ENCODE measurements at places on chromosomes 16 and 17.

- DNase-seq = no peak
Measured at GRCh38 chr16:2428051-2428783, 1.0 kb upstream of the CCNF start.

GRCh38 chr16:46774743-46775177 lies 26.6 kb upstream of the MYLK3 start:
- DNase-seq = no peak

DNA sequence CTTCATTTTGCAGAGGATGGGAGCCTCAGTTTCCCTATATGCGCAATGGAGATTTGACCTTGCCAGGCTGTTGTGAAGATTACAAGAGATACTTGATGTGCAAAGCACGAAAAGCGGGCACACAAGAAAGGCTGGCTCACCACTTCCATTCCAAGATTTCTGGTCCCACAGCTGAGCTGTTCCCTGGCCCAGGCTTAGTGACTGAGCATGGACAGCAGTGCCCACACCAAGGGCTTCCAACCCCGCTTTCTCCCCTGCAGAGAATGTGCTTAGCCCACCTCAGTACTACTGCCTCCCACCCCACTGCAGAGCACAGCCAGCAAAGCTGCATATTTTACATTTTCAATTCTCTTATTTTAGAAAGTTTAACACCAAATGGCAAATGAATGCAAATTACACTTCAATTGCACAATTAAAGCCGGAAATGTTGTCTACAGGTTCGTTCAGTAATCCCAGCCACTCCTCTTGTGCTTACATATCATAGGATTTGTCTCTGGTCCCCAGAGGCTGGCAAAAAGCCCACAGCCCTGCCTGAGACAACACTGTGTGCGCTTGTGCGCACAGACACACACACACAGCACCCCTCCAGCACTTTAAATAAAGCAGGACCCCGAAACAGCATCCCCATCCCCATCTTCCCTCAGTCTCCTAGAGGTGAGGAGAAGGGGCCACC lies 51.8 kb downstream of the VAC14 start:
- no peak for DNase-seq

DNA sequence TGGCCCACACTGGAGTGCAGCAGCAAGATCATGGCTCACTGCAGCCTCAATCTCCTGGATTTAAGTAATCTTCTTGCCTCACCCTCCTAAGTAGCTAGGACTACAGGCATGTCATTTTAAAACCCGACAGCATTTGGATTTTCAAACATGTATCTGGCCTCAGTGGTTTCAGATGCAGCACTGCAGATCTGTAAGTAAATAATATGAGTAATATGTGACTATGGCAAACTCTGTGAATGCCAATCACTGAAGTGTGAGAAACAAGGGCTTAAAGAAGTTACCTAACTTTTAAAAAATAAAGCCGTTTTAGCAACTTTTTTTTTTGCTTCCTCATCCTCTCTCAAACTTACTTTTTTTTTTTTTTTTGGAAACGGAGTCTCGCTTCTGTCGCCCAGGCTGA lies 11.9 kb downstream of the CEP20 start:
- DNase-seq = no peak

DNA sequence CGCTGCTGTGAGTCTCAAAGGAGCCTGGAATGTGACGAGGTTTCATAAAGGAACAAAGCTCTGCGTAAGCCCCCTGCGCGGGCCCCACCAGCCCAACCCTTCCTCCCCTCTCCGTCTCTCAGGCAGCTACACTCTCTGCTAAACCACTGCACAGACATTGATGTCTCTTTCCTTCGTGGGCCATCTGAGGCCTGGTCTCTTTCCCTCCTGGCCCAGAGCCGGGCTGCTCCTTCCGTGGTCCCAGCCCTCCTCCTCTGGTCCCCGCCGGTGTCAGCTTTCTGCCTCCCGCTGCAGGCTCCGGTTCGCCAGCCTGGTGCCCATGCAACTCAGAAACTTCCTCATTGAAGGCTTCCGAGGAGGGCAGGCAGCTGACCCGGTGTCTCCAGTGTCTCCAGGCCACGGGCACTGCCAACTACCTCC lies 7.4 kb downstream of the SCARF1 start:
- no peak for DNase-seq

- peak; percentile 14 for DNase-seq
Measured at GRCh38 chr16:58016840-58017446, 8.6 kb upstream of the MMP15 start.

GRCh38 chr17:81635973-81636504 lies 873 bp downstream of the NPLOC4 start:
- peak; percentile 10 for DNase-seq

- DNase-seq = no peak
Measured at GRCh38 chr16:14549789-14550153, 80.3 kb downstream of the PARN start.

DNA sequence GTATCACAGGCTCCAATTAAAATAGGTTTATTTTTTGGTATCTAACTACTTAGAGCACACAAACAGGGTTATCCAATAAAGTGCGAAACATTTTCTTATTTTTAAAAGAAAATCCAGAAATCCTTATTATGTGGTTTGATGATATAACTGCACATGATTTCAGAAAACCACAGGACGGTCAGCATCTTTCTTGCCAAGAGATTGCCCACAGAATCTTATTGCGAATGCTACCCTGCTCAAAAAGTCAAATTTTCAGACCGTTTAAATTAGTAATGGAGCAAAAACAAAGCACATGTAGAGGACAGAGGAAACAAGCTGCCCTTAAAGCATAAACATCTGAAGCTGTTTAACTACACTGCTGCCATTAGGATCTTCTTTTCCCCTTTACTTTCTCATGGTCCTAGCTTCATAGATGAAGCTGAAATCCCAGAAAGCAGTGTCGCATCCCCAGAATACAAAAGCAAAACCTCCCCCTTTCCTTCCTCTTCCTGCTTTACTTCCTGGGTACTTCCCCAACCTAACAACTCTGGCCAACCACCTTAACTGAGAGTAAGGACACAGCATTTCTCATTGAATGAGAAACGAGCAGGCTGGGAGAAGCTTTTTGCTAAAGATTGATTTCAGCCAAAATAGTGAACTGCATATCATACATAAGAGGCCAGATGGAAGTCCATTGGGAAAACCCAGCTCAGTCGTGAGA lies 43.7 kb downstream of the CMTM4 start:
- no peak for DNase-seq

- DNase-seq = peak; percentile 25
Measured at GRCh38 chr17:40092581-40092980, 7.8 kb downstream of the NR1D1 start.

DNA sequence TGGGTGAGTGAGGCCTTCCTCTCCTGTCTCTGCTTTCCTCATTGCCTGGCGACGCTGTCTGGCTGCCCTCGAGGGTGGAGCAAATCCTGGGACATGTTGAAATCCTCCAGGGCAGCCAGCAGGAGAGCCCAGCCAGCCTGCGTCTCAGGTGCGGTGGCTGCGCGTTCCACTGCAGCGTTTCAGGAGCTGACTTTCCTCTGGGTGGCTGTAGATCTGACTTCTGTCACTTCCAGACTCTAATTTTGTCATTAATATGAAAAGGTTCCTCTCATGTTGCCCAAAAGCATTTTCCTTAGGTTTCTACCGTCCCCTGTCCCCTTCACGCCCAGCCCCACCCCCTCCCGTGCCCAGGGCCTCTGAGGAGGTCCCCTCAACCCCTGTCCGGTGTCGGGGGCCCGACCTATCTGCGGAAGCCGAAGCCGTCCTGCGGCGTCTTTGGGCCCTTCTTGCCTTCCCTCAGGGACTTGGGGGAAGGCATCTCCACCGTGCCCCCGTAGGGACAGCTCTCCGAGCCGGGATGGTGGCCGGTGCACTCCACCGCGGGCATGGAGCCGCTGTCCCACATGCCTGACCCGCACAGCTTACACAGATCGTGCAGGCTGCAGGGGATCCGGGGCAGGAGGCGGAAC lies 95.1 kb downstream of the TBC1D16 start:
- DNase-seq = no peak

DNA sequence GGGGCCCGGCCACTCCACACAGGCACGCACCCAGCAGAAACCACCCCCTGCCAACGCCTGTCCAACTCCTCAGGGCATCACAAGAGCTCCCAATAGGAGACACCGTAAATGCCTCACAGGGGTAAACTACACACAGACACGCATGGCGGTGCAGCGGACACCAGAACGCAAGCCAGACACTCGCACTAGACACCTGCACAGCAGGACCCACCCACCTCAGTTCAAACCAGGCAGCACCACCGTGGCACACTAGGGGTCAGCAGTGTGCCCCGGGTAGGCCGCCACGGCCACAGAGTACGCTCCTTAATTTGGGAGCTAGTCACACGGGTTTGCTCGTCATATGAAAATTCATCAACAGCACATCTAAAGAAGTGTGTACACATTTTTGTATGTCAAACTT lies 3.4 kb downstream of the SLC38A10 start:
- peak; percentile 41 for DNase-seq

DNA sequence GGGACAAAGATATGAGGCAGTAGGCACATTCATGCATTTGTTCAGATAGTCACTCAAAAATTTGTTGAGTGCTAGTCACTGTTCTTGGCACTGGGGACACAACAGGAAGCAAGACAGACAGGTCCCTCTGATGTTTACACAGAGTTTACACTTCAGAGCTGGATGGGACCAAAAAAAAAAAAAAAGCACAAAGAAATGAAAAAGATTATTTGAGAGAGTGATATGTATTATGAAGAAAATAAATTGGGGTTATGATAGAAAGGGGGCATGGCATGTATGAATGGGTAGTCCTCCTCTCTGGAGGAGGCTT lies 3.5 kb upstream of the YPEL2 start:
- DNase-seq = no peak

DNA sequence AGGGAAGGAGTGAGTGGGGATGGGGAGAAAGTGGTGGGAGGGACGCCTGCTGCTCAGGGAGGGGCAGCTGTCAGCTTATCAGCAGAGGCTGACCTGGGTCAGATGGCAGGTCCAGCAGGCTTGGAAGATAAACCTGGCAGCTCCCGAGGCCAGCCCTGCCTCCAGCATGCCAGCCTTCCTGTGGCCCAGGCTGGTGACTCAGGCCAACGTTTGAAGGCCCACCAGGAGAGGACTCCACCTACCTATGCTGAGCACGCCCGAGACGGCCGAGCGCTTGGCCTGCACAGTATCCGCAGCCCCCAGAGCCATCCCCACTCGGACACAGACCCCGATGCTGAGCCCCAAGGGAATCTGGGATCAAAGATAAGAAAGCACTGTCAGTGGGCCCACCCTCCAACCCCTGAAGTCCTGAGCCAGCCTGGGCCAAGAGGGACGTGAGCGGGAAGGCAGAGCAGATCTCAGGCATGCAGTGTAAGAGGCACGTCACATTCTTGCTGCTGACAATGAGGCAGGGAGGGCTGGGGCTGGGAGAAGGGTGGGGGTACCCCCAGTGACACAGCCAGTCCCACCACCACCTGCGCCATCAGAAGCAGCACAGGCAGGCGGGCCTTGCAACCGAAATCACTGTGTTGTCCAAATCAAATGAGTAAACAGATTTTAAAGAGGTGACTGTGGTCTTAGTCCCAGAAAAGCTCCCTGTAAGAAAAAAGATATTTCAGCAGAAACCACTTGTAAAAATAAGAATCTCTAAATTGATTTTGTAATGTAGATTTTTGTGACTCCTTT lies 12.4 kb downstream of the SLC47A2 start:
- DNase-seq = no peak

DNA sequence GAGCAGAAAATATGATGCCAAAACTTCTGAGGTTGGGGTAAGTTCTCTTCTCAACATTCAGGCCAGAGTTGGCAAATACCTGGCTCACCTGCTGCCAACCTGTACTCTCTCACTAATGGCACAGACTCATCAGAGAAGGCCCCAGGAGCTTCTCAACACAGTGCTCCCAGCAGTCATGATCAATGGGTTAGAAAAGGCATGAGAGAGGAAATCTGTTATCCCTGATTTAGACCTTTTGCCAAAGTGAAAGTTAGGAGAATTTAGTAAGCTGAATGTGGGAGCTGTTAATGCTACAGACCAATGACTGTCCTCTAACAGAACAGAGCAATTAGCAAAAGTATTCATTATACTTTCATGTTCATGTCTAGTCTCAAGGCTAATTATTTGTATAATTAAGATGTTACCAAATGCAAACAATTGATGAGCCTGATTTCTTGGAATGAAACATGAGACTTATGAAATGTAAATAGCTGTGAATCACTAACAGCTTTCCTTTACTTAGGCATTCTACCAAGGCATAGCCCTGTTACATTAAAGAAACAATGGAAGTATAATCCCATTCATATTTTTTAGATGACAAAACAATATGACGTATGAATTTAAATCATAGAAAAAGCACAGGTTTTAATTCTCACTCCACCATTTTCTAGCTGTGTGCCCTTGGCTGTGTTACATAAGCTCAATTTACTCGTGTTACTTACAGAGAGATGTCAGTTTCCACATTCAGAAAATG lies 68.7 kb upstream of the MARCHF10 start:
- DNase-seq = no peak

DNA sequence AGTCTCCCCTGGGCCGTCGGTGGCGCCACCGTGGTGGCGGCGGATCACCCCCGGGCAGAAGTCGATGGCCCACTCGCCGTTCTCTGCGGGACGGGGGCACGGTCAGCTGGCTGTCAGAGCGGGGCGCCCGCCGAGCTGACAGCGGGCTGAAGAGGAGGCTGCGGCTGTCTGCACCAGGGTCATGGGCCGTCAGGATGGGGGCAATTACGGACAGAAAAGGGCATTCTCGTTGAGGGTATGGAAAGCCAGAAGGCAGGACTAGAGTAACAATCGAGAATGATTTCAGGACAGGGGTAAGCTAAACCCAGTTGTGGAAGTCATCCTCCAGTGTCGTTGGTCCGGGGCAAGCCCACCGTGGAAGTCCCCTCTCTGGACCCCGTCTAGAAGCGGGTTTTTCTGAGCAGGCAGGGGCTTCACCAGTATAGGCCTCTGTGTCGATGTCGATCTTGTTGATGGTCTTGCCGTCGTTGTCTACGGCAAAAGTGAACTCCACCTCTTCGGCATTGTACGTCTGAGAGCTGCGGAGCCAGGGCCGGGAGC lies 1.7 kb downstream of the CHRNE start:
- no peak for DNase-seq

DNA sequence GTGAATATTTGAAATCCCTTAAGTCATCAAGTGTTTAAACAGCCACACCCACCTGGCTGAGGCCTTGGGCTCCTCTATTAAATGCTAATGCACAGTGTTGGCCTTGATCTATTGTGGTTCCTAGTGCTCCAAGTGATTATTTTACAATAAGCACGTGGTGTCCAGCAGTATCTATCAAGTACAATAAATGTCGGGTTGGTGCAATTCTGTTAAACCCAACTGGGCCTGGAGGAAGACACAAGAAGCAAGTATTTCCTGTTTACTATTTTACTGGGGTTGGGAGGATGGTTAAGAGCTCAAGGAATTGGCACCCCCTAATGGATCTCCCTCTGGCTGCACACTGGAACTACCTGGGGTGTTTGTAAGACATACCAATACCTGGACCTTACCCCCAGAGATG lies 72.1 kb upstream of the HNF1B start:
- no peak for DNase-seq

DNA sequence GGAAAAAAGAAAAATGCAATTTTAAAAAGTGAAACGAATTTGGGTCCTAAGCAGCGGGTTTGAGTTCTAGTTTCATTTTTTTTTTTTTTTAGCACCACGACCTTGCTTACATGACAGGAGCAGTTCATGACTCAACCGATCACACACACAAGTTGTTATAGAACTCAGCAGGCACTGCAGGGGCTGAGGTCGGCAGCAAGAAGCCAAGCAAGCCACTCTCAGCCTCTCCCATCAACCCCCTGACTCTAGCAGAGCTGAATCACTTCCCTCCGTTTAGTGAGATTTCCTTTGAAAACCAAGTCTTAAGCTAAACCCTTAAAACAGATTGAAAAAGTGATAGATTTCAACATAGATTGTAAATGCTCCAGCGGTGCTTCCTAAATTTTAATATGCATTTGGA lies 520.8 kb downstream of the HAPSTR1 start:
- DNase-seq = no peak
